ENCODE measurements at places on chromosomes 7 and 10. TPM values are rescaled to one million over a fixed set of nuclear protein-coding genes. Genes with fewer than 3 reads are reported as not detected.

DNA sequence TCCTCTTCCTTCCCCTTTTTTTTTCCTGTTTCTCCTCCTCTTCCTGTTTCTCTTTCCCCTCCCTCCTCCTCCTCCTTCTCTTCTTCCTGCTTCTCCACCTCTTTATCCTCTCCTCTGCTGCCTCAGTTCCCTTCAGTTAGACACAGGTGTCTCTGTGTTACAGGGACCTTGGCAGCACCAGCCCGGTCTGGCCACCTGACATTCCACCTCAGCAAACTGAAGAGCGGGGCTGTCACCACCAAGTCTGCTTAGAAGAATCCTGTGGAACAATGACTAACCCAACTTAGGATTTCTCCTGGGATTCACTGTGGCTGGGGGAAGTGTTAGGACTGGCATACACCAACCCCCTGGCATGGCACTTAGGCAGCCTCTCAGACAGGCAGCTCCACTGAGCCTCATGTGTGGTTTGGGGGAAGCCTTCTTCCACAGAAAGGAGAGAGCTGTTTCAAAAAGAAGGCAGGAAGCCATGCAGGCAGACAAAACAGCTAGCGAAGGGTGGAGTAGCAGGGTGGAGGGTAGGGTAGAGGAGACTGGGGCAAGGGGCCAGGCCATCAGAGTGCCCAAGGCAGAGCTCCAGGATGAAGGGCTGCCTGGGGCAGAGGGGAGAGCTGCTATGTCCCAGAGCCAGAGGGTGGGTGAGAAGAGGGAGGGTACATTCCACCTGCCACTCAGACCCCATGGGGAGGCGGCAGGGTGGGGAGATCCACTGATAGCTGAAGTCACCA lies 13.2 kb upstream of the GDF10 start:
- H3K27me3 ChIP-seq = peaks cover 3% of the 10 kb centered on the region
- peaks cover 18% of the 10 kb centered on the region for H3K4me1 ChIP-seq
- no peak overlapping the region for H3K4me3 ChIP-seq

LUC7L2 gene
- 194 TPM for total RNA-seq

DNA sequence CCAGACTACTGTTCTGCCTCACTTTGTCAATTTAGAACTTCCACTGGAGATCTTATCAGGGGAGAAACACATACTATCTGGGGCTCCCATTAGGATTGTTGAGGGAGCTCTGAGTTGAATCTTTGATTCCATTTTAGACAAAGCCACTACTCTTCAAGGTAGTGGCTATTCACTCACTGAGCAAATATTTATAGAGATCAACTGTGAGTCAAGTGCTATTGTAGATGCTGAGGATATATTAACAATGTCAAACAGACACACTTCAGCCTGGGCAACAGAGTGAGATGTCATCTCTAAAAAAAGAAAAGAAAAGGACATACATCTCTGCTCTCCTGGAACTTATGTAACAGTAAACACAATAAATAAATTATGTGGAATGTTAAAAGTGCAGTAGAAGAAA lies 315.3 kb downstream of the PTEN start:
- no peaks in the 10 kb centered on the region for H3K4me1 ChIP-seq
- H3K27ac ChIP-seq = no peak overlapping the region
- DNase-seq = no peak
- H3K27me3 ChIP-seq = peaks cover 8% of the 10 kb centered on the region
- H3K4me3 ChIP-seq = no peak overlapping the region

DNA sequence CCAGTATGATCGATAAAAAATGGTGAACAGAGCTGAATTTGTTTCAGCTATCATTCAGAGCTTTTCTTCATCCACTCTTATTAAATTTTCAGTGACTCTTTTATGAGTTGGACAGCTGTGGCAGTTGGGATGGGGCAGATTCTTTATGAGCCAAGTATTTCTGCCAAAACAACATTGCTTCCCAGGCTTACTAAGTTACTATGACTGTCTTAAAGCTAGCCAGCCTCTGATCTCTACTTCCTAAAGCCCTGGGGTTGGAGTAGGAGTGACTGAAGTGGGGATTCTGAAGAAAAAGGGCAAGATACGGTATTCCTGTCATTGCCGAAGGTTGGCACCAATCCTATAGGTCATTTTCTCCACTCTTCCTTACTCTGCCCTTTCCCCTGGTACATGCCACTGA lies 12.7 kb downstream of the RPP30 start:
- no peak overlapping the region for H3K27ac ChIP-seq
- no peak overlapping the region for H3K4me3 ChIP-seq
- H3K4me1 ChIP-seq = peaks cover 4% of the 10 kb centered on the region
- no peaks in the 10 kb centered on the region for H3K27me3 ChIP-seq
- peaks cover 29% of the 10 kb centered on the region for H3K36me3 ChIP-seq
- DNase-seq = no peak

GRCh38 chr7:1579481-1580421 lies 9.9 kb upstream of the PSMG3 start:
- H3K4me3 ChIP-seq = no peak overlapping the region
- peaks cover 2% of the 10 kb centered on the region for H3K27me3 ChIP-seq
- DNase-seq = peak; percentile 59
- no peaks in the 10 kb centered on the region for H3K36me3 ChIP-seq
- no peak overlapping the region for H3K27ac ChIP-seq

GRCh38 chr10:51241461-51241860 lies 167.2 kb downstream of the PRKG1 start:
- H3K27me3 ChIP-seq = no peaks in the 10 kb centered on the region
- H3K27ac ChIP-seq = no peak overlapping the region
- no peak overlapping the region for H3K4me3 ChIP-seq
- no peak for DNase-seq
- H3K4me1 ChIP-seq = no peaks in the 10 kb centered on the region
- no peaks in the 10 kb centered on the region for H3K36me3 ChIP-seq

DBNL gene
- total RNA-seq = 140 TPM

FUOM gene
- 51.8 TPM for total RNA-seq

DNA sequence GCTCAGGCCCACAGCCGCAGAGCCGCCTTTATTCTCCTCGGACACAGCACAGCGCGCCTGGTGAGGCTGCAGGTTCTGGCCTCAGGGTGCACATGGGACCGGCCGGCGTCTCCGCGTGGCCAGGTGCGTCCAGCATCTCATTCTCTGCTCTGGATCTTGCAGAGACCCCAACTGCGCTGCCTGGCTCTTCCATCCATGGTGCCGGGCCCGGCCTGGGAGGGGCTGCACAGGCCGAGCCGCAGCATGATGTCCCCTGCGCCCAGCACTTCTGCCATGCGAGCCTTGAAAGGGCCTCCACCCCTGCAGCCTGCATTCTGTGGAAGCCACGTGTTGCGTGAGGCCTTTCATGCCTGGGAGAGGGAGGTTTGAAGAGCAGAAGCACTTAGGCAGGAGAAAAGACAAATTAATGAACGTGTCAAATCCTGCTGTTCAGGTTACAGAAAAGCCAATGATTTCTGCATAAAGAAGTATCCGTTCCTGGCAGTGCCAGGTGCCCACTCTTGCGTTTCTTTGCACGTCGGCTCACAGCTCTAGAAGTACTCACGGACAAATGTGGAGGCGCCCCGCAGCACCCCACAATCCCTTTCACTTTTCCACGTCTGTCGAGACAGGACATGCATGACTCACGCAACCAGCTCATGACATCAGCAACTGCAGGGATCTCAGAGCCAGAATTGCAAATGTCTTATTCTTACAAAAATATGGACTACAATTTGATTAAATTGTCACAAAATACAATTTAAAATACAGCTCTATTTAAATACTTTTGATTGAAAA lies 571.4 kb downstream of the DNAJB6 start:
- no peak overlapping the region for H3K27ac ChIP-seq
- H3K4me1 ChIP-seq = no peaks in the 10 kb centered on the region
- no peak overlapping the region for H3K4me3 ChIP-seq
- no peaks in the 10 kb centered on the region for H3K27me3 ChIP-seq

ELMO1 gene
- total RNA-seq = 113 TPM

DNA sequence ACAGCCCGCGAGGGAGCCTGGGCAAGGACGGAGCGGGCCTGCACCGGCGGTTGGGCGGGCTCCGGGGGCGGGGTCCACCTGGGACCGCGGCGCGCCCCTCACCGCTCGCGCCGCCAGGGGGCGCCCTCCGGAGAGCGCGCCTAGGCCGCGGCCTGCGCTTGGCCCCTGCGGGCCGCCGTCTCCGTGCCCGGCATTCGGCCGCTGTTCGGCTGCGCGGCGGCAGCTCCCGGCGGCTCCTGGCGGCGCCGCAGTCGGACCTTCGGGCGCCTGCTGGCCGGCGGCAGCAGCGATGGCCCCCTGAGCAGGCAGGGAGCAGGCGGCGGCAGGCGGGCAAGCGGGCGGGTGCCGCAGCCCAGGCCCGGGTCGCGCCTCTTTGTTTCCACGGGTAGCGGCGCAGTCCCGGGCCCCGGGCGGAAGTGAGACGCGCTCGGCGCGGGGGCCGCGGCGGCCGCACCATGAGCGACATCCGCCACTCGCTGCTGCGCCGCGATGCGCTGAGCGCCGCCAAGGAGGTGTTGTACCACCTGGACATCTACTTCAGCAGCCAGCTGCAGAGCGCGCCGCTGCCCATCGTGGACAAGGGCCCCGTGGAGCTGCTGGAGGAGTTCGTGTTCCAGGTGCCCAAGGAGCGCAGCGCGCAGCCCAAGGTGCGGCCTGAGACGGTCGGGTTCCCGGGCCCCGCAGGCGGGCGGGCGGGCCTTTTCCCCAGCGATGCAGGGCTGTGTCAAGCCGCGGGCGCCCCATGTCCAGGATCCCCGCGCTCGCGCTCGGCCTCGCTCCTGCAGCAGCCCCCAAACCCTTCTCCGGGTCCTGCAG lies at the start of gene INTS15:
INTS15 (plus strand) TSS at position 193 of the 816 bp plus-strand sequence; CDS start at position 456, 263 bp downstream.
- no peaks in the 10 kb centered on the region for H3K27me3 ChIP-seq
- H3K27ac ChIP-seq = peak within 1 kb of the TSS; percentile 85
- peaks cover 27% of the 10 kb centered on the region for H3K36me3 ChIP-seq
- peak; percentile 78 for DNase-seq

DNA sequence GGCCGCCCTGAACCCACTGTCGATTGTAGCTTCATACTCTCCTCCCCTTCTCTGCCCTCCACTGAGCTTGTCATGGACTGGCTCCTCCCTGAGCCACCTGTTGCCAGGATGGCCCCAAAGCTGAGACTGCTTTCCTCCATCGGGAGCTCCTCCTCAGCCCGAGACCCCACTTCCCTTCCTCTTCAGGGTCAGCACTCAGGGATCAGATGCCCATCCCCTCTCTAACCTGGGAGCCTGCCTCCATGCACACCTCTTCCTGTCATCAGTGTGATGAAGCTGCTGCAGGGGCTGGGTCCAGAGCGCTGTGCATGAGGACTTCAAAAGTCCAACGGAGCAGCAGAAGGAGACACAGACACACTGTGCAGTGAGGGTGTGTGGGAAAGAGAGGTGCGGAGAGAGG lies 201.1 kb downstream of the WDR37 start:
- H3K36me3 ChIP-seq = no peaks in the 10 kb centered on the region
- no peak for DNase-seq
- no peak overlapping the region for H3K4me3 ChIP-seq
- H3K4me1 ChIP-seq = peaks cover 10% of the 10 kb centered on the region
- no peak overlapping the region for H3K27ac ChIP-seq
- H3K27me3 ChIP-seq = peaks cover 18% of the 10 kb centered on the region

ERVW-1 gene
- total RNA-seq = not detected

GRCh38 chr10:86744067-86744725 lies 12.2 kb upstream of the BMPR1A start:
- H3K4me3 ChIP-seq = no peak overlapping the region
- H3K27ac ChIP-seq = no peak overlapping the region
- no peak for DNase-seq
- H3K27me3 ChIP-seq = peaks cover 7% of the 10 kb centered on the region
- no peaks in the 10 kb centered on the region for H3K4me1 ChIP-seq
- no peaks in the 10 kb centered on the region for H3K36me3 ChIP-seq

FAM221A gene
- total RNA-seq = 9.9 TPM

DNA sequence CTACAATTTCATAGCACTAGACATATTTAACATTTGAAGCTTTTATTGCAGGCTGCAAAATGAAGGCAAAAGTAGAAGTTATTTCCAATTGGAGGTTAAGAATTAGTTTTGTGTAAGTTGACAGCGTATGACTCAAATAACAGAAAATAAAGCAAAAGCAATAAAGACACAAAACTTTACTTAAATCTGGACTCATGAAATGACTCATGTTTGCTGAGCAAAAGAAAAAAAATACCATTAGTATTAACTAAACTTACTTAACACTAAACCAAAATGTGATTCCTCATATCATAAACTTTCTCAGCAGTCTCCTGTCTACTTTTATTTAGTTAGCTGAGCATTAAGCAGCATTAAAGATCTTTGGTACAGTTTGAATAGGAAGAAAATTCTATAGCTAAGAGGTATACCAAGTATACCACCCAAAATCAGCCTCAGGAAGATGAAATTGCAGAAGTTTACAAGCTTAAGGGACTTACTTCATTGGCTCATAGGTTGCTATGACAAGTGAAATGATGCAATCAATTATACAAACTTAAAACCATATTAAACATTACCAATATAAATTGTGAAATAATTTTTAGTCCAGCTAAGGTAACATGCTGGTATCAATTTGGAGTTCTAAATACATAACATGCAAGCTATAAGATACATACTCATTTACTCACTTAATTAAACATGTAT lies 1131.4 kb downstream of the XPNPEP1 start:
- no peaks in the 10 kb centered on the region for H3K36me3 ChIP-seq
- H3K27ac ChIP-seq = no peak overlapping the region
- no peaks in the 10 kb centered on the region for H3K4me1 ChIP-seq
- DNase-seq = no peak
- no peaks in the 10 kb centered on the region for H3K27me3 ChIP-seq
- H3K4me3 ChIP-seq = no peak overlapping the region

VWDE gene
- 1.6 TPM for total RNA-seq

All from activated T-helper 1 cell treated with anti-CD3 and anti-CD28 coated beads, Interleukin-12 subunit alpha, Interleukin-12 subunit beta, Interleukin-2, Interleukin-4 antibody, amounts not matched to agents 30 ng/mL and 10 ng/mL and 1 ng/mL, durations not matched to agents 14 hours and 24 hours and 36 hours (primary cell).